Activated naive CD4-positive, alpha-beta T cell (primary cell): ENCODE measurements at places on chromosomes 6 and 20.

DNA sequence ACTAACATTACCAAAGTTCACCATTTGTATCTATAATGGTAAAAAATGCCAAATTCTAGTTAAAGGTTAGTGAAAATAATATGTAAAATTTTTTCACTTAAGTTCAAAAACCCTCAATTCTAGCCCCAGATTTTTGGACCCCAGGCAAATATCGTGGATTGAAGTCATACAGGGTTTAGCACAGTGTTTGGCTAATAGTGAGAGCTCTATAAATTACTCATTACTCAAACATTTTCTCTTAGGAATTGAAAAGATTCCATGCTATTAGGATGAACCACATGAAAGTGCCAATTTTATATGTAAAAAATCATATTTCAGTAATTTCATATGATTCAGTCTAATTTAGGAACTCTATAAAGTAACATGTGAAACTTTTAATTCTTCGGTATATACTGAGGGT, 170.3 kb upstream of the PREP start:
- DNase-seq = no peak

- DNase-seq = no peak
These were observed 51.8 kb downstream of the TCP11 start for GRCh38 chr6:35089216-35089934.

GRCh38 chr6:166419286-166419685, 36.5 kb upstream of the MPC1 start:
- no peak for DNase-seq

DNA sequence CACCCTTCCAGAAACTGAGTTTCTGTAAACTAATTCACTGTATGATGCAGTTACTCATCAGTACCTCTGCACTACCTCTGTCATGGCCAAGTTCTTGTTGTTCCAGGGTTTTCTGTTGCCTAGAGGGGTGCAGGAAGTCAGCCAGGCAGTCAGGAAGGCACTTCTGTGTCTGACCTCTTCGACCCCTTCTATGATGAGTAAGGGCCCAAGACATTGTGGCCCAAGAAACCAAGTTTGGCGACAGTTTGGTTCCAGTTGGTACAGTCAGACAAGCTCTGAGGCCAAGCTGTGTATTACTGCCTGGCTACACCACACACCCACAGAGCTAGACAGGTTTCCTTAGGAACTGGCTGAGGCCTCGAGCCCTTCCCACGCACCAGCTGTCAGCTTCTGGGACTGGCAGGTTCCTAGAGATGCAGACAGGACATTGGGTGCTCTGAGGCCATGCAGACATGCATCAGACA, 41.2 kb downstream of the TRAF3IP2 start:
- DNase-seq = no peak

- no peak for DNase-seq
These were observed 11.2 kb downstream of the GNAS-AS1 start for GRCh38 chr20:58839474-58839874.

GRCh38 chr6:45822873-45823272, 192.8 kb downstream of the CLIC5 start:
- no peak for DNase-seq

- DNase-seq = no peak
These were observed 107.3 kb downstream of the UST start for GRCh38 chr6:148854096-148854495.

- DNase-seq = no peak
These were observed 33.8 kb upstream of the PLCB4 start for GRCh38 chr20:9035126-9035525.

GRCh38 chr6:107124934-107125348, 9.6 kb upstream of the BEND3 start:
- DNase-seq = no peak

GRCh38 chr20:50759678-50760077, 28.3 kb downstream of the PARD6B start:
- no peak for DNase-seq

GRCh38 chr6:20438462-20439070, 36.9 kb downstream of the E2F3 start:
- no peak for DNase-seq

GRCh38 chr6:160940197-160940596, 51.4 kb upstream of the MAP3K4 start:
- DNase-seq = no peak

GRCh38 chr6:167781066-167781767, 45.5 kb upstream of the AFDN start:
- no peak for DNase-seq

DNA sequence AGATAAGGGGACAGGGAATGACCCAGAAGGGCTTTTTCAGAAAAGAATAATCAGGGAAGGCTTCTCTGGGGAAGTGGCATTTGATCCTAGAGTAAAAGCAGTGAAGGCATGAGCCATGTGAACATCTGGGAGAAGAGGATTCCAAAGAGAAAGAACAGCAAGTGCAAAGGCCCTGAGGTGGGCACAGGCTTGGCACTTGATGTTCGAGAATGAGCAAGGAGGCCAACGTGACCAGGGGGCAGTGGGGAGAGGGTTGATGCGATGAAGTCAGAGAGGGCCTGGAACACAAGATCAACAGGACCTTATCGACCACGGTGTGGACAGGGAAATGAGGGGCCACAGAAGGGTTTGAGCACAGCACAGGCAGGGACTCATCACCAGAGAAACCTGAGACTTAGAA, 5.8 kb downstream of the GRM4 start:
- no peak for DNase-seq

GRCh38 chr6:156280065-156280464, 497.1 kb upstream of the ARID1B start:
- DNase-seq = no peak

- DNase-seq = no peak
These were observed 74.6 kb upstream of the XRN2 start for GRCh38 chr20:21228511-21228910.

GRCh38 chr6:39488255-39488879, 165.9 kb upstream of the KCNK16 start:
- DNase-seq = no peak

DNA sequence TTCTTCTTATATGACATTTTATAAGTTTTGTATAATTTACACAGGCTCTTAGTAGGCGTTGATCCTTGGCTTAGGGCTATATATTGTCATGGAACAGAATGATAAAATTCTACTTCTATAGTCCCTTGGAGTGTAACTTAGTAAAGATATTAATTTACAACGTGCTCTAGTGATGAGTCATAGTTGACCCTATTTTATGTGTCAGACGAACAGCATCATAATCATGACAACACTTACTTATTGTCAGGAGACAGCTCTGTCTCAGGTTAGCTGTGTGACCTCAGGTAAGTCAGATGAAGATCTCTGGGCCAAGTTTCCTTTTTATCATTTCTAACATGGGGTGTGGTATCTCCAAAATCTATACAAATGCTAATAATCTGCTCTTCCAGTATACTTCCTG, 473.5 kb downstream of the UTRN start:
- no peak for DNase-seq

GRCh38 chr20:58143531-58143930, 84.9 kb downstream of the ANKRD60 start:
- DNase-seq = no peak

- DNase-seq = peak; percentile 33
These were observed 796 bp downstream of the SENP6 start for GRCh38 chr6:75602246-75603105.

GRCh38 chr6:95352064-95352795, 225.1 kb upstream of the MANEA start:
- no peak for DNase-seq

GRCh38 chr20:36820928-36821327, 47.4 kb upstream of the DSN1 start:
- no peak for DNase-seq

- no peak for DNase-seq
These were observed 256.4 kb upstream of the MARCKS start for GRCh38 chr6:113600551-113601339.

DNA sequence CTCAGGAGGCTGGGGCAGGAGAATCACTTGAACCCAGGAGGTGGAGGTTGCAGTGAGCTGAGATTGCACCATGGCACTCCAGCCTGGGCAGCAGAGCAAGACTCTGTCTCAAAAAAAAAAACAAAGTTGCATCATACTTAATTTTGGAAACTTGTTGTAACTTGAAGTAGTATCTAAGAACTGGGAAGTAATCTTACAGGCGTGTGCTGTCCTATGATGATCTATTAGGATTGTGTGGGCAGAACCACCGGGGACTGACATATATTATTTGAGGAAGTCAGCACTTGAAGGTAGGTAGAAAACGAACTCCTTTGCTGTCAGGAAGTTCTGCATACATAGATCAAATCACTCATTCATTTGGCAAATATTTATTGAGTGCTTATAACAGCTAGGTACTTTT, 188.5 kb downstream of the ZNF217 start:
- no peak for DNase-seq

DNA sequence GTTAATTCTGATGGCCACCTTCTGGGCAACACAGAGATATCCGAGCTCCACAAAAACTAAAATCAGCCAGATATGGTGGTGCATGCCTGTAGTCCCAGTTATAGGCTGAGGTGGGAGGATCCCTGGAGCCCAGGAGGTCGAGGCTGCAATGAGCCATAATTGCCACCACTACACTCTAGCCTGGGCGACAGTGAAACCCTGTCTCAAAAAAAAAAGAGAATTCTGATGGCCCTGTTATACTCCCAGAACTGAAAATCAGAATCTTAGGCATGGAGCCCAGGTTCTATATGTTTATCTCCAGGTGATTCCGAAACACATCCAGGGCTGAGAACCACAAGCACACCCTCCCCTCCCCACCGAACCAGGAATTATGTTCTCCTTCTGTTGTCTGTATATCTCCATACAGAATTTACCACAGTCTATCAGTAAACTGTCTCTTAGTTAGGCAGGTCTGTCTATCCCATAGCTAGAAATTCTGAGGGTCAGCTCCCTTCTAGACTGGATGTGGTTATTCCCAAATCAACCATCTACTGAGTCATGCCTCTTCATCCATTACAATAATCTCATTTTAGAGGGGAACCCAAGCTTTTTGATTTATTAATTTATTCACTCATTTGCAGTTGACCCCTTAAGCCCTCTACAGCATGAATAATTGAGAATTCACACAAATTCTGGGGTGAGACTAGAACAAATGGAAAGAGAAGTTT, 24.8 kb upstream of the CCND3 start:
- no peak for DNase-seq

- DNase-seq = no peak
These were observed 163.2 kb upstream of the RIN2 start for GRCh38 chr20:19594896-19595295.

DNA sequence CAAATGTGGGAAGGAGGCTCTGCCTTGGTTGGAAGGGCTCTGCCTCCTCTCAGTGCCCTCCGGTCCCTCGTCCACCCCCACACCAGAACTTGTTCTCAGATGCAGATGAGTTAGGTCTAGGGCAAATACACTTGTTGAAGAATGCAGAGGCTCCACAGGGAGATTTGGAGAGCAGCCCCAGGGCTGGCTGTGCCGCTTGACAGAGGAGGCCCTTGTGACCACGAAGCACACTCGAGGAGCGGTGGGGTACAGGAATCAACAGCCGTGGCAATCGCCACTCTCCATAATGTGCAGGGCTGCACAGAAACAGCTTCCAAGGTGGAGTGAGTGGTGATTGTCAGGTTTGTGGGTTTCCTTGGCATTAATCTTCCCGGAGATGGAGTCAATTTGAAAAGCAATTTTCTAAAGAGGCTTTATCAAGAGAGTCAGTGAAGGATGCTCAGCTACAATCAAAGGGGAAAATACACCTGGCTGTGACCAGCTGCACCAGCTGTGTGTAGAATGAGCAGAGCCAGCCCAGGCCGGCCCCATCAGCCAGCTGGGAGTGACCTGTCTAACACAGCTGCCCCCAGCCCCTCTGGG, 59.5 kb downstream of the BFSP1 start:
- no peak for DNase-seq

GRCh38 chr6:137409266-137409777, 84.9 kb downstream of the OLIG3 start:
- no peak for DNase-seq

GRCh38 chr6:110776413-110776812, 38.9 kb downstream of the CDK19 start:
- DNase-seq = no peak

GRCh38 chr20:57391439-57392301, 474 bp downstream of the RBM38 start:
- DNase-seq = no peak
